DND-41 (cell line): ENCODE measurements at places on chromosomes 5 and 9.

- no peak for DNase-seq
Measured at GRCh38 chr9:125746774-125747052, 460 bp upstream of the PBX3 start.

DNA sequence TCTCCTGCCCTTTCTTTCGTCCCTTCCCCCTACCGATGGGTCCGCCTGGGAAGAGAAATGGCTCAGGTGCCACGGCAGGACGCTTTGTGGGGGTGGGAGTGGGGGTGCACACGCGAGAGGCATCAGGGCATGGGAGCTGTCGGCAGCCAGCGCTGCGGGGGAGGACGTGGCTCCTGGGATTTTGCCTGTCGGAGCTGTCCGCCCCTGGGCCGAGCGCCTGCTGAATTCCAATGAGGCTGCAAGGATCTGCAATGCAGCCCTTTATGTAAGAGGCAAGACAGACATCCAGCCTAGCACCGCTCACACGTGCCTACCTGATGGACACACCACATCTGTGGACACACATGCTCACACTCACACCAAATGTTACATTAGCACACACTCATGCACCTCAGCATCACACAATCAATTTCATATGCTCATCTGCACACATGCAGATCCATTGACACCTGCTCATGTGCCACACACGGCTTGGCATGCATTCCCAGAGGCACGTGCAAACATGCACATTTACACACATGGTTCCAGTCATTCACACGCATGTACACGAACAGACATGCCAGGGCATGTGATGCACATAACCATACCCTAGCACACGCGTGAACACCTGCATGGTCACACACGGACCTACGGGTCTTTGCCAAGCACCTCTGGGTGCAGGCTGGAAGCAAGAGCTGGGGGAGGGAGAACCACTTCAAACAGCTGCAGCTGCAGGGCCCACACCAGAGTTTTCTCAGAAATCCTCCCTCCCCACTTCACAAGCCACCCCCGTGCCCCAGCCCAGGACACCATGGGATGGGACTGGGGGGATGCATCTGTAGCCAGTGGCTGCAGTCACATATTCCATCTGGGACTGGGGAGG lies 1.4 kb downstream of the GRIN1 start:
- DNase-seq, result peak; percentile 76

GRCh38 chr9:136117916-136118319 lies 757 bp downstream of the TMEM250 start:
- no peak for DNase-seq

- DNase-seq, result no peak
Measured at GRCh38 chr9:112487799-112488340, 1.2 kb downstream of the KIAA1958 start.

DNA sequence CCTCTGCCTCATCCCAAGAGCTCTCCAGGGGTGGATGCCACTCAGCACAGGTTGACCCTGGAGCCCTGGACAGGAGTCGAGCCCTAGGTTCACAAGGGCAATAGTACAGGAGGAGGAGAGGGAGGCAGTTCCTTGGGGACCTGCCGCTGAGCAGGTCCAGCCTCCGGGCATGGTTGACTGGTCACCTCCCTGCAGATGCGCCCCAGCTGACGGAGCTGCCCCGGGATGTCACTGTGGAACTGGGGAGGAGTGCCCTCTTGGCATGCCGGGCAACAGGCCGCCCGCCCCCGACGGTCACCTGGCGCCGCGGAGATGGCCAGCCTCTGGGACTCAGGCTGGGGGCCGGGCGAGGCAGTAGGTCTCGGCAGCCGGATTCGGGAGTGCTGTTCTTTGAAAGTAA lies 53.7 kb downstream of the HMCN2 start:
- no peak for DNase-seq

DNA sequence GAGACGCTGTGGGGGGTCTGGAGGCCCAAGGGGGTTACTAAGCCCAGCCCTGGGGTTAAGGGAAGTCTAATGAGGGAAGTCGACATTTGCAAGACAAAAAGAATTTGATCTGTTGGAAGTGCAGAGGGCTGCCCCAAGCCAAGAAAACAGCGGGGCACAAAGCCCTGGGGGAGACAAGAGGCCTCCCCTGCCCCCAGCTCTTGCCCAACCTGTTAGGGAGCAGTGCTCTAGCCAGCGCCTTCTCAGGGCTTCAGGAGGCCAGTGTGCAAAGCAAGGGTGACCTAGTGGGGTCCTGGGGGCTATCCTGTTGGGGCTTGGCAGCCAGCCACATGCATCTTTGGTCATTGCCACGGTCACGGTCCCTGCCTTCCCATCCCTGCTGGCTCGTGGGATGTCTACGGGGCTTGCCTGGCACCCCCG lies 25.2 kb downstream of the GFI1B start:
- DNase-seq, result no peak

- DNase-seq, result no peak
Measured at GRCh38 chr9:33939924-33940874, 108.5 kb downstream of the UBAP2 start.

GRCh38 chr5:159061834-159062474 lies 37.8 kb downstream of the EBF1 start:
- DNase-seq, result no peak

- no peak for DNase-seq
Measured at GRCh38 chr9:114488398-114489129, 16.7 kb downstream of the WHRN start.

GRCh38 chr5:554284-554988 lies 30.2 kb upstream of the SLC9A3 start:
- DNase-seq, result no peak

DNA sequence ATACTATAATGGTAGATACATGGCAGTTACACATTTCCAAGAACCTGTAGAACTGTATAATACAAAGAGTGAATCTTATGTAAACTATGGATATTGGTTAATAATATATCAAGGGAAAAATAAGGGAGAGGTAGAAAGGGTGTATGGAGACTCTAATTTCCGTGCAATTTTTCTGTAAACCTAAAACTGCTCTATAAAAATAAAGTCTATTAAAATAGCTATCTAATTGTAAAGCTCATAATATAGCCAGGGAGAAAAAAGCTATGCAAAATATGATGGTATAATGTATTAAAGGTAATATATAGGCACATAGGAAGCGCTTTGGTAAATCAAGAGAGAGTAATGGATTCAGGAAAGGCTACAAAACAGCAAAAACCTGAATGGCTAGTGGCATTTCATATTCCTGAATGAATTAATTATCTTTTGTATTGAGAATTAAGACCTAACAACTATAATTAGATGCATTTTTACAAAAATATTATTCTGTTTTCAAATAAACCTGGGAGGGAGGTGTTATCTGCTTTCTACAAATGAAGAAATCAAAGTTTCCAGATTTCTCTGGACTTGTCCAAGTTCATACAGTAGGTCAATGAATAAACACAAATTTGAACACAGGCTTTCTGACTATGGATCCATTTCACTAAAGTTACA lies 22.8 kb downstream of the ANXA1 start:
- DNase-seq, result no peak

- no peak for DNase-seq
Measured at GRCh38 chr5:156367597-156367996, 40.6 kb downstream of the SGCD start.

- DNase-seq, result no peak
Measured at GRCh38 chr5:59275170-59275509, 618.4 kb downstream of the PDE4D start.

DNA sequence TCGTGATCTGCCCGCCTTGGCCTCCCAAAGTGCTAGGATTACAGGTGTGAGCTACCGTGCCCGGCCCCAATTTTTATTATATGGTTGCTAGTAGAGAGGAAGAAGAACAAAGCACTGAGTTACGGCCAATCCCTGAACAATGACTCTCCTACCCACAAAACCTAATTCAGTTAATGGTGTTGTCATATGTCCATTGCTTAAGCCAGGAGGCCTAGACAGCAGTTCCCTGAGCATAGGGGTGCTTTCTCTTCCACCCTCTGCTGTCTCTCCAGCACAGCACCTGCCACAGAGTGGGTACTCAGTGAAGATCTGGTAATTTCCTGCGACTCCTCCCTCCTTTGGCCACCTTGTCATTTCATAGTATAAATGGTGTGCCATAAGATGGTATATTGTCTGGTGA lies 21.4 kb upstream of the LTC4S start:
- DNase-seq, result no peak

DNA sequence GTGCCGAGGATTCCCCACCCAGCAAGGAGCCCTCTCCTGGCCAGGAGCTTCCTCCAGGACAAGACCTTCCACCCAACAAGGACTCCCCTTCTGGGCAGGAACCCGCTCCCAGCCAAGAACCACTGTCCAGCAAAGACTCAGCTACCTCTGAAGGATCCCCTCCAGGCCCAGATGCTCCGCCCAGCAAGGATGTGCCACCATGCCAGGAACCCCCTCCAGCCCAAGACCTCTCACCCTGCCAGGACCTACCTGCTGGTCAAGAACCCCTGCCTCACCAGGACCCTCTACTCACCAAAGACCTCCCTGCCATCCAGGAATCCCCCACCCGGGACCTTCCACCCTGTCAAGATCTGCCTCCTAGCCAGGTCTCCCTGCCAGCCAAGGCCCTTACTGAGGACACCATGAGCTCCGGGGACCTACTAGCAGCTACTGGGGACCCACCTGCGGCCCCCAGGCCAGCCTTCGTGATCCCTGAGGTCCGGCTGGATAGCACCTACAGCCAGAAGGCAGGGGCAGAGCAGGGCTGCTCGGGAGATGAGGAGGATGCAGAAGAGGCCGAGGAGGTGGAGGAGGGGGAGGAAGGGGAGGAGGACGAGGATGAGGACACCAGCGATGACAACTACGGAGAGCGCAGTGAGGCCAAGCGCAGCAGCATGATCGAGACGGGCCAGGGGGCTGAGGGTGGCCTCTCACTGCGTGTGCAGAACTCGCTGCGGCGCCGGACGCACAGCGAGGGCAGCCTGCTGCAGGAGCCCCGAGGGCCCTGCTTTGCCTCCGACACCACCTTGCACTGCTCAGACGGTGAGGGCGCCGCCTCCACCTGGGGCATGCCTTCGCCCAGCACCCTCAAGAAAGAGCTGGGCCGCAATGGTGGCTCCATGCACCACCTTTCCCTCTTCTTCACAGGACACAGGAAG lies 120.2 kb downstream of the RGS3 start:
- no peak for DNase-seq

DNA sequence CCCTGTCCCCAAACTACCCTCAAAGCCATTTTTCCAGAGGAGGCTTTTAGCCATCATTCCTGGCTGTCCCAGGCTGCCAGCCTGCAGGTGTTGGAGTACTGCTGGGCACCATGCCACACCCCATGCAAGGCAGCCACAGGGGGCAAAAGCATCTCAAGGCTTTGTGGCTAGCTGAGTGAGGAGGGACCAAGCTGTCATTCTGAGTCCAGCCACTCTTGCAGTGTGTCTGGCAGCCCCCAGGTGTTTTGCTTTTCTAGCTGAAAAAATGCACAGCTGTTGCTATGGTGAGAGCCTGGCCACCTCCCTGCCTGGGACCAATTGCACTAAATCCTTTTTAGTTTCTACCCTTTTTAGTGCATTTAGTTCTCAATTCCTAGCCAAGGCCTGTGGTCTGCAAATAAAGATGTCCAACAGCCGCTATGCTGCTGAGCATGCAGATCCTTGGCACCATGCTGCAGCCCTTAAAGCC lies 50.4 kb upstream of the PTGS1 start:
- DNase-seq, result no peak

- DNase-seq, result no peak
Measured at GRCh38 chr9:123798195-123798594, 131.7 kb downstream of the DENND1A start.

DNA sequence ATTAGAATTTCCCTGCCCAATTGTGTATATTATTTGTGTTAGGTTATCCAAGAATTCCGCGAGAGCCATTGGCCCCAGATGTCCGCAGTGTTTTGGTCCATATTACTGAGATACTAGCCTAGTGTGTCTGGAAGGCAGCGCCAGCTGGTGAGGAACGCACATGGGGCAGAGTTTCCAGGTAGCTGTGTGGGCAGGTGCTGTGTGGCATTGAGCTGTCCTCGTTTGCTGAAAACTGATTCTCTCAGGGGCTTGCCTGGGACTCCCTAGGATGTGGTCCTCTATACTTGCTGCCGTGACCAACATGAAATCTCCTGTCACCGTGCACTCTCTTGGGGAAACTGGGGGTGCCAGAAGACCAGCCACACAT lies 288.7 kb downstream of the FANCC start:
- no peak for DNase-seq

DNA sequence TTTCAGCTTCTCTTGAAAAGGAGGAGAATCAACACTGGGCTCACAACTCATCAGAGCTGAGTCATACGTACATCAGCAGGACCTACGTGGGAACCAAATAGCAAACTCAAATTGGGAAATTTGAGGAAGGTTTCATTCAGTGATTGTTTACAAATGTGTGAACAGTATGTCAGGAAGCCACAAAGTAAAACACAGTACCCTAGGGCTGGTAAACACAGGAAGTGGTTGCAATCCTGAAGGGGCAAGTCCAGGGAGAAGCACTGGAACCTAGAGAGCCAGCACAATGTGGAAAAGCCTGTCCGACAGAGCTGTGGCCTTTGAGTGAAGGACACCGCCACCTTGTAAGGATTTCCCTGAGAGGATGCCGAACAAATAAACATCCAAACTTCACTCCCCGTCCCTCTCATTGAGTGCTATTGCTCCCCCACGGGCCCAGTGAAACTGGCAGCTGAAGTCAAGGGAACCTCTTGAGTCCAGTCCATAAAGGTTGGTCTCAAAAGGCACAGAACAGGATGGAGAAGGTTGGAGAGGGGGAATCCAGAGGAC lies 26.7 kb upstream of the RICTOR start:
- no peak for DNase-seq

DNA sequence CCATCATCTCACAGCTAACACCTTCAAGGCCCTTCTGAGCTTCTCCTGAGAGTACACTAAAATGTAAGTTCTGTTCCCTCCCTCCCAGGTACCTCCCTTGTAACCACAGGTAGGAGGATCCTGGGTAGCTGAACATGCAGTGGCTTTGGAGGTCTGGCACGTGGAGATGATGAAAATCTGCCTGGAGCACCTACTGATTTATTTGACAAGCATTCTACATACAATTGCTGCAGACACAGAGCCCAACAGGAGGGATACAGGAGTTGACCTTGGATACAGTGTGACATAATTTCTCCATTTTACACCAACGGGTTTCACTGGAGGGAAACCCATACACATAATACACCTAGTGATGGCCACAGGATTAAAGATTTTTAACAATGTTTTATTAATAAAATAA lies 478.7 kb downstream of the SEMA5A start:
- DNase-seq, result no peak

DNA sequence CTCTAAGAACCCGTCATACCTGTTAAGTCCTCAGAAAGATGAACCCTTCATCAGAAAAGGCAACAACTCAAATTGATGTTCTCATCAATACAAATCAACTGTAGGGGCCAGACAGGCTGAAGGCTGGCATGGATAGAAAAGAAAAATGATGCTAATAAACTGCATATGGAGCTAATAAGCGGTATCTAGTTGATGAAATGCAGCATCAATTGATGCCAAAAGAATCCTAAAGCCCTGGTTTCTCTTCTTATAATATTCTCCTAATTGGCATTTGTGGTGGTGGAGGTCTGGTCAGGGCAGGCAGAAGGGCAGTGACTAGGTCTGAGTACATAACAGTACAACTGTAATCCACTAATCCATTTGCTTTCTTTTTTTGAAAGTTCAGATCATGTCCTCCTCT lies 322.5 kb downstream of the SPOCK1 start:
- no peak for DNase-seq

GRCh38 chr5:142674531-142675469 lies 11.1 kb downstream of the FGF1 start:
- DNase-seq, result no peak
